Stimulated activated naive CD4-positive, alpha-beta T cell (primary cell): ENCODE measurements at places on chromosomes 12 and 14.

GRCh38 chr12:92108651-92109050 lies 37.0 kb downstream of the BTG1 start:
- no peak for DNase-seq

DNA sequence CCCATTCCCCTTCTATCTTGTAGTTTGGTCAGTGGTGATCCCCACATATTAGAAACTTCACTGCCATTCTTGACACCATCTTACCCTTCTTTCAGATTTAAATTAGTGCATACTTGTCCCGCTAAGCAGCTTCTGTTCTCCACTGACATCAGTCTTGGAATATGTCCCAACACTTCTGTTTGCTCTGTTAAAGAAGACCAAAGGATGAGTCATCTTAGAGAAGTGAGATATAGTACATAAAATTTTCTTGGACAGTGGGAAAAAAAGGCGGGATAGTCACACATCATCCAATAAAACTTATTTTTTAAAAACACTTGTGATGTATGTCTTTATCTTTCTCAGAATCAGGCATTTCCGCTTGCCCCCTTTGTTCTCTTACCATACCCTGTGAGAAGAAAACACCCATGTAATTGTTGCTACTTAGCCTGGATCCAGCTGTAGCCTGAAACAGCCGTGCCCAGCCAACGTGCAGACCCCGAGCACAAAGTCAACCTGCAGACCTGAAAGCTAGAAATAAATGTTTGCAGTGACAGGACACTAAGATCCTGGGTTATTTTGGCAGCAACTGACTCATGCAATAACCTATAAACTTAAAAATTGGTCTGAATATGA lies 100.1 kb upstream of the PDE3A start:
- DNase-seq = no peak

DNA sequence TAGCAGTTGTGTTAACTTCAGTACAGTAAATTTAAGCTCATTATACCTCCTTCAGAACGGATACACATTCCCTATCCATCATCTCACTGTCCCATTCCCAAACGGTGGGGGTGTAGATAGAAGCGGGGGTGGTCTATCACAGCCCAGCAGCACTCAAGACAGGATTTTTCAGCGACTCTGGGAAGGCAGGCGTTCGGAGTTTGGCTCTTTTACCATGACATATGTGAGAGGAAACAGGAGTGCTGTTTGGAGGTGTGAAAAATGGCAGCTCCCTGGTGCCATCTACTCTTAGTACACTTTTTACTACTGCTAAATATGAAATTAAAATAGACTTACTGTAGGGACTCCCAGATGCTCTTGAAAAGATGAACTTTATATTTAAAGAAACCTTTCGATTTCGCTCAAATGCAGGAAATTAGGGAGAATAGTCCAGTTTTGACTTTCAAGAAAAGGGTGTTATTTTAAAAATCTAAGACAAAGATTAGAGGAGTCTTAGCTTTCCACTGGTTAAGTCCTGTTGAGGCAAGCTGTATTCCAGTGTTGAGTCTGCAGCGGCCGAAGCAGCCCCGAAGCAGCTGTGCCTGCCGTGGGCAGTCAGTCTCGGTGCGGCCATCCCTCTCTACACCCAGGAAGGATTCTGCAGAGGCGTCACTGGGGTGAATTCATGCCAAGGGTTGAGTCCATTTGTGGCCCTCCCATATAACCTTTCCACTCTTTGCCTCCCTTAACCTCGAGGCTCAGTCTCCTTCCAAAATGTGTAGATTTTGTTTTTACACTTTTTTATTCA lies 42.1 kb downstream of the KCNMB4 start:
- DNase-seq = no peak

DNA sequence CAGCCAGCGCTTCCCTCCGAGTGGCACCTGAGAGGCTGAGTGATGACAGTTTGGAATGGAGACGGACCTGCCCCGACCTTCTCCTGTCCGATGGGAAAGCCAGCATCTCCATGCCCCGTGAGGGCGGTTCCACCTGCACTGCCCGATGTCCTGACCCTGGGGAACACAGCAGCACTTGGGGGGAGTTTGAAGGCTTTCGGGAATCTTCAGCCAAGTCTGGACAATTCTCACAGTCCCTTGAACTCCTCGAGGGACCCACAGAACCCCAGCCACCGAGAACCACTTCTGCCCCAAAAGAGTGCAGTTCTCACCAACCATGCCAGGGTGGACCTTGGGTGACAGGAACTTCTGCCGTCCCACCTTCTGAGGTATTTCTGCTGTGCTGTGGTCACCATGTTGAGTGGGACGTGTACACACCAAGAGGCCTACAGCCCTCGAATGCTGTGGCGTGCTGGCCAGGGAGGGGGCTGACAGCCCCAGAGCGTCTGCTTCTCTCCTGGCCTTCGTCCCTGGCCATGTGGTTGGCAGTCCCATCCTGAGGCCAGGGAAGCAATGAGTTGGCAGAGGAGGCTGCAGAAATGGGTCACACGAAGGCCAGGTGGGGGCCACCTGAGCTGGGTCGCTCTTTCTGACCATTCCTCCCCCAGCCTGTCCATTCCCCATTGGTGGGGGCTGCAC lies 1.0 kb downstream of the CLBA1 start:
- no peak for DNase-seq

GRCh38 chr12:102465762-102466560 lies 14.4 kb downstream of the IGF1 start:
- no peak for DNase-seq

DNA sequence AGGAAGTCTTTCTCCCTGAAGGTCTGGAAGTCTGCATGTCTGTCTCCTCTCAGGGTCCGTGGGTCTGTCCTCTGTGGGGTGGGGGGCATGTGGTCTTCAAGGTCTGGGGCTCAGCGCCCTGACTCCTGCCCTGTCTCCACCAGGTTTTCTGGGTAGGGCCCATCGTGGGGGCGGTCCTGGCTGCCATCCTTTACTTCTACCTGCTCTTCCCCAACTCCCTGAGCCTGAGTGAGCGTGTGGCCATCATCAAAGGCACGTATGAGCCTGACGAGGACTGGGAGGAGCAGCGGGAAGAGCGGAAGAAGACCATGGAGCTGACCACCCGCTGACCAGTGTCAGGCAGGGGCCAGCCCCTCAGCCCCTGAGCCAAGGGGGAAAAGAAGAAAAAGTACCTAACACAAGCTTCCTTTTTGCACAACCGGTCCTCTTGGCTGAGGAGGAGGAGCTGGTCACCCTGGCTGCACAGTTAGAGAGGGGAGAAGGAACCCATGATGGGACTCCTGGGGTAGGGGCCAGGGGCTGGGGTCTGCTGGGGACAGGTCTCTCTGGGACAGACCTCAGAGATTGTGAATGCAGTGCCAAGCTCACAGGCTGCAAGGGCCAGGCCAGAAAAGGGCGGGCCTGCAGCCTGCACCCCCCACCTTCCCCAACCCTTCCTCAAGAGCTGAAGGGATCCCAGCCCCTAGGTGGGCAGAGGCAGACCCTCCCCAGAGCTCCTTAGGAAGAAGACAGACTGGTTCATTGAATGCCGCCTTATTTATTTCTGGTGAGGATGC lies 3.4 kb downstream of the AQP5 start:
- no peak for DNase-seq

- peak; percentile 8 for DNase-seq
Measured at GRCh38 chr14:56119201-56119981, 1.2 kb downstream of the PELI2 start.

DNA sequence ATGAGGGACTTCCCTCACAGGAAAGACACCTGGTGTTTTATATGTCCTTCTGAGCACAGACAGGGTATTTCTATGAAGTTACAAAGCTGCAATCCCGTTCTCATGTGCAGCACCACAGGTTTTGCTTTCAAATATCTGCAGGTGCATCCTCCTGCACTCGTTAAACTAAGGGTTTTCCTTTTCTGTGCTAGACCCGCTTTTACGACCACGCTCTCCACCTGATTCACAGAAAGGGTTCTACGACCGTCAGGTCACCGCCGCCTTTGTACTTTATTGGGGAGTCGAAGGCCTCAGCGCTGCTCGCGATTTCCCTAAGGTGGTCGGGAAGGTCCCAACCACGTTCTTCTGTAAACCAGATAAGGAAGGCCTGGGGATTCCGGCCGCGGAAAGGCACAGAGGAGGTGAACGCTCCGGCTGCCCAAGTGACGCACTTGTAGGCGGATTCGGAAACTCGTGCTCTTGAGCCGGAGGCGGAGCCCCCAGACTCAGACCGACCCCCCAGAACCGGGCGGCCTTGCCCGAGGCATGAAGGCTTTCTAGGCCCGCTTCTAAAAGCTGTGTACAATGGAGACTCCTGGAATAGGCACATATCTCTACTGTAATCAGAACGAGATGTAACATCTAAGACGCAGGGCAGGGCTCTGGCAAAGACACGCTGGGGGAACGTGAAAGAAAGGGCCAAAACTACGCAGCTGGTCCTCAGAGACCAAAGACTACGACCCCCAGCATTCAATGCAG lies 995 bp upstream of the HSP90B1 start:
- no peak for DNase-seq

GRCh38 chr12:42426746-42427145 lies 100.8 kb downstream of the PPHLN1 start:
- no peak for DNase-seq

DNA sequence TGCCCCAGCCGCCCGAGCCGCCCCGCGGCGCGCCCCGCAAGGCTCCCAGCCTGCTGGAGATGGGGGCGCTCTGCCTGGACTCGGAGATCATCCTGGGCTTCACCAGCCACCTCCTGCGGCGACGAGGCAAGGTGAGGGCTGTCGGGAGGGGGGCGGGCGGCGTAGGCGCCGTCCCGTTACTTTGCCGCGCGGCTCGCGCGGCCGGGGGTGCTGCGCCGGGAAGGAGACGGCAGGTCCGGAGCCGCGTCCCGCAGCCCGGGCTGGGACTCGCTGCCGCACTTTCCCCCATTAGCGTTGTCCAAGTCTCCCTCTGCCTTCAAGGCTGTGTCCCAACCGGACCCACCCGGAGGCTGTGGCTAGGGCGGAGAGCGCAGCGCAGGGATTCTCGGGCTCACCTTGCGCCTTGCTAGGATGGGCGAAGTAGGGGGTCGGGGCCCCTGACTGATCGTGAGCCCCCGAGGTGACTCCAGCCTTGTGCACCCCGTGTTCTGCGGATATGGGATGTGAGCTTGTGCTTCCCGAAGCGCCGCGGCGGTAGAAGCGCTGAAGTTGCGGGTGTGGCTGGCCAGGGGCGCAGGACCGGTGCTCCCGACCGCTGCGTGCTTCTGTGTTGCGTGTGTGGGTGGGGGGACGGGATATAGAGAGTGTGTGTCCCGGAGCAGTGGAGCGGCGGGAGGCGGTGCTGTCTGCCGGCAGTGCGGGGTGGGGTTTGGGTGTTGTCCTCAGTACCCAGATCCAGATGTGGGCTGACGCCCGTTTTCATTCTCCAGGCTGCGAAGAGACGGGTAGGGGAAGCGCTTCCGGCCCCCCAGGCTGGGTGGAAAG lies 1.7 kb upstream of the KIF26A start:
- DNase-seq = no peak

GRCh38 chr12:76883151-76883550 lies 4.3 kb upstream of the CSRP2 start:
- DNase-seq = no peak

GRCh38 chr12:120257041-120257821 lies 8.3 kb downstream of the PXN start:
- no peak for DNase-seq

GRCh38 chr14:21036751-21037150 lies 2.1 kb upstream of the RNASE13 start:
- no peak for DNase-seq

GRCh38 chr14:21191261-21191808 lies 35.5 kb upstream of the OR5AU1 start:
- no peak for DNase-seq

DNA sequence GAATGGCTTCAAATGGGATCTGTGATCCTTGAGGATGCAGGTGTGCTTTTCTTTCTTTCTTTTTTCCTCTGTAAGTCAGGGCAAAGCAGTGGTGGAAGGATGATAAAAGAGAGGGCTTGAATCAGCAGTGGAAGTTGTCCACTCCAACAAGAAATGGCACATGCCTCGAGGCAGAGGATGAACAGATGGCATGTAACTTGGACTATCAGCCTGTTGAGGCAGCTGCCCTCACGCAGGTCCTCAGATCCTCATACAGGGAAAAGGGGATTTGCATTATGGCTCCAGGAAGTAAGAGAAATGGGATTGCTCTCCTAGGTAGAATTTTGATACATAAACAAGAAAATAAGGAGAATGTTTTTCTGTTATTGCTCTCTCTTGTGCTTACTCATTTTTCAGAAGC lies 368.0 kb downstream of the FUT8 start:
- DNase-seq = no peak

DNA sequence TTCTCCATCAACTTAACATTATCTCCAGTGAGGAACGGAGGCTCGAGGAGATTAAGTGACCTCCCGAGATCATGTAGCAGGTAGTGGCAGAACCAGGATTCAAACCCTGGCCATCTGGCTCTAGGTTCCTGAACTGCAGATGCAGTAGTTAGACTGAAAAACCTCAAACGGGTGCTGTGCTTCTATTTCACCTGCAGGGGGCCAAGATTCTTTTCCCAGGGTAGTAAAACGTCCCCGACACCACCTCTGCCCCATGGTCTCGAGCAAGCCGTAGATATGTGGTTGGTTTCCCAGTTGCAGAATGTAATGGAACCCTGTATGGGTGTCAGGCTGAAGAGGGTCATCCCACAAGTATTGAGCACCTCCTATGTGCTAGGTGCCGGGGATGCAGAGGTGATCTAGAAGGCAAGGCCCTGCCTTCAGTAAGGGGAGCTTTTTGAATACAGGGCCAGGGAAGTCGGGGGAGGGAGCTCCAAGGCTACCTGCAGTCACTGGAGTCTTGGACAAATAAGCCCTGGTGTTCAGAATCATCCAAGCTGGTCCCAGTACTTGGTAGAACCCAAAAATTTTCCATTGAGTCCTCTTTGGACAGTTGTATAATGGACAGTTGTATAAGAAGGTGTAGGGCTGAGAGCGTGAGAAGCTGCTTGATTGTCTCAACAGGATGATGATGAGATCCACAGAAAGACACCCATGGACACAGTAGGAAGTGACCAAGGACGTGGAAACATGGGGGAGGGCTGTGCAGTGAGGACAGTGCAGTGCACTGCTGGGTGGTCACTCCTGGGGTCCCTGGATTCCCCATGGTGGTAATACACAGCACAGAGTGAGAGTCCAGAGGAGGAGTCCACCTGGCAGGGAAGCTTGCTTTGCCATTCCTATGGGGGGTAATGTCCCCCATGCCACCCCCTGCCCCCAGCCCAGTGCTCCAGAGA lies 197.2 kb downstream of the CHST11 start:
- peak; percentile 15 for DNase-seq

DNA sequence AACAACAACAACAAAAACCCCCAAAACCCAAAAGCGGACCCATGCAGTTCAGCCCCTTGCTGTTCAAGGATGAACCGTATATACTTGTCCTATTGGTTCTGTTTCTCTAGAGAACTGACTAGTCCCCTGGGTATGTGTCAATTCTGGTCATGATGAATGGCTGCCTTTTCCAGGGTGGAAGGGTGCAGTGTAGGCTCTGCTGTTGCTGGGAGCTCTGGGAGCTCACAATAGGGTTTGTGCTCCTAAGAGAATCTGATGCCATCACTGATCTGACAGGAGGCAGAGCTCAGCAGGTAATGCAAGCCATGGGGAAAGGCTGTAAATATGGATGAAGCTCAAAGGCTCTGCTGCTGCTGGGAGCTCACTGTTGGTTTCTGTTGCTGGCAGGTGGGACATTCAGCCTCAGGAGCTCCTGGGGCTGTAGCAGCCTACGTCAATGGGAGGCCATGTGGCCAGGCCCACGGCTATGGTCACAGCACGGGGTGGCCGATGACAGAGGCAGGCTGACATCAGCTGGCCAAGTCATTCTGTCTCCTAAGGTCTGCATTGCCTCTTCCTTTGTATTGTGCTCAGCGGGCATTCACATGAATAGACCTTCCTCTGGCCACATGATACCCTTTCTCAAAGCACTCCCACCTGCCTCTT lies 37.9 kb downstream of the DLK1 start:
- DNase-seq = no peak
